CD4-positive, alpha-beta T cell treated with Interleukin-6 at 100 ng/mL for 8 hours (primary cell): ENCODE measurements at places on chromosomes 3 and 15.

- no peak for DNase-seq
These were observed 314.7 kb upstream of the ARRDC4 start for GRCh38 chr15:97645758-97646157.

DNA sequence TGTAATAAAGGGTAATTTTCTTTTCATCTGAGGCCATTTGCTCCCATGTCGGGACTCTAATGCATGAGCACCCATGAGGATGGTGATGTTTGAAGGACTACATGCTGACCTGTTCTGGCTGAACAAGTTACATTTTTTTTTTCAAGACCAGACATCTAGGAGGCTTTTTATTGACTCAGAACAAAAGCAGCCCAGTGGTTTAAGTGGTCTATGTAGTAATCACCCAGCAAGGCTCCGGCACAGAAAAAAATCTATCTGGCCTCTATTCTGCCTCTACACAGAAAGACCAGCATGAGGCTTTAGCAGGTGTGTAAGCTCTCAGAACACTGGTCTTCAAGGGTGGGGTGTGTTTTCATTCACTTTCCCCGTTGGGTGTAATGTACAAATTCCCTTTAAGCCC, 95.1 kb upstream of the ZBED2 start:
- no peak for DNase-seq

DNA sequence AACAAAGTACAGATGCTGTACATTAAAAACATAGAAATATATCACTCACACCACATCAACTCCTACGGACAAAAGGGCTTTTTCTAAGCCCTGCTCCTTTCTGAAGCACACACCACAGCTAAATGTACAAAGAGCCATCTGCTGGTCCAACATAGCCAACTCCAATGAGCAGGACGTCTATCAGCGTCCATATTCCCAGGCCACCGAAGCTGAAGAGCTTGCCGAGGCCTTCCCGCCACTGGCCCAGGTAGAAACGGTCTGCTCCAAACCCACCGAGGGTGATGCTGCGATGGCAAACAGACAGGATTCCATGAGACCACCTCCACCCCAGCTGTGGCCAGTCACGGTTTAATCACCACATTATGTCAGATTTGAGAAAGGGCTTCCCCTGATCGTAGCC, 9.8 kb downstream of the TM2D3 start:
- DNase-seq, result no peak

DNA sequence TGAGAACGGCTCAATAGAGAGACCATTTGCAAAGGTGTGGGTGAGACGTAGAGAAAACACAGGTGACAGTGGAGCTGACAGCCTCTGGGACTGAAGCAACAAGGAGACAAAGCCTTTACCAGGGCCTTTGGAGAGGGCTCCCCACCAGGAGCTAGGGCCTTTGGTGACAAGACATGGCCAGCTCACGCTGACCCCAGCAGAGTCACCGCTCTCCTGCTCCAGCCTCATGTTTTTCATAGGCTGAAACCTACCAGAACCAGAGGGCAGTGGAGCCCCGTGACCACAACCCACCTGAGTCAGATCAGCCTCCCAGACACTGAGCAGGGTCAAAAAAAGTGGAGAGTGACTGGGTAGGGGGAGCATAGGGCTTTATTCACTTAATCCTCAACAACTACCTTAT, 214.7 kb downstream of the SHQ1 start:
- no peak for DNase-seq

GRCh38 chr15:48393645-48394506, 62.6 kb downstream of the DUT start:
- no peak for DNase-seq

GRCh38 chr3:14620512-14620911, 31.1 kb upstream of the CCDC174 start:
- no peak for DNase-seq

- DNase-seq, result no peak
These were observed 222.0 kb downstream of the P3H2 start for GRCh38 chr3:189898559-189899153.

DNA sequence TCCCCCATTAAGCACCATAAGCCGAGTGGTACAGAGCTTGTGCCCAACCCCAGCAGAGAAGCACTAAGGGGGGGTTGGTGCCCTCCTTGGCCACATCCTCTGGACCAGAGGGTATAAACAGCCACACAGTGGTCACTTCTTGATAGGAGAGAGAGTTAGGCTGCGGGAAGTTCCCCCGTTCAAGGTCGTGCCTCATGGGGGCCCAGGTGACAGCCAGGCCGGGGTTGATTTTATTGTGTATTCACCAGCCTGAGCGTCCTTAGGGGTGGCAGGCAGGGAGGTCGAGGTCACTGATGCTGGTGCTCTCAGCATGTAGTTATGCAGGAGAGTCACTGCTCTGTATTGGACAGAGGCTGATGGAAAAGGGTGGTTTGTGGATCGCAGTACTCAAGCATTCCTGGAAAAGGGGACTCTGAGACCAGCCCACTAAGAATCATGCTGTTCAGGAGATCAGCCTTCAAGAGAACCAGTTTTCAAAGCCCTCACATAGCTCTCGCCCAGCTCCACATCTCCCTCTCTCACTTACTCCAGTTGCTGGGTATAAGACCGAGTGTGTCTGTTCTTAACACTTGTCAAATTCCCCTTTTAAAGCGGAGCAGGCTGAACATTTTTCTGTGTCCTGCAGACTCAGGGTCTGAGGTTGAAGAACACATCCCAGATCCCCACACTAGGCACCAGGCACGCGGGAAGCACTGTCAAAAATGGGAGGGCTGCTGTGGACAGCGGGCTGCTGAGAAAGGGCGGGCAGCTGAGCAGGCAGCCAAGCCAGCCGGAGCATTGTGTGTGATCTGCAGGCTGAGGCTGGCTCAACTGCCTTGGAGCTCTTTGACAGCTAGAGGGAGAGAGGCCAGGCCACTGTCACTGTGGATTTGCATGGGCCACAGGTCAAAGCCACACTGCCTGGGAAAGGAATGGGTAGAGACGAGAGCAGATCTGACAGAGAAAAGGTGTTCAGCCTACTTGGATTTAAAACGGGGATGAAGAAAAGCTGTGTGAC, 279.3 kb upstream of the LRRFIP2 start:
- no peak for DNase-seq

DNA sequence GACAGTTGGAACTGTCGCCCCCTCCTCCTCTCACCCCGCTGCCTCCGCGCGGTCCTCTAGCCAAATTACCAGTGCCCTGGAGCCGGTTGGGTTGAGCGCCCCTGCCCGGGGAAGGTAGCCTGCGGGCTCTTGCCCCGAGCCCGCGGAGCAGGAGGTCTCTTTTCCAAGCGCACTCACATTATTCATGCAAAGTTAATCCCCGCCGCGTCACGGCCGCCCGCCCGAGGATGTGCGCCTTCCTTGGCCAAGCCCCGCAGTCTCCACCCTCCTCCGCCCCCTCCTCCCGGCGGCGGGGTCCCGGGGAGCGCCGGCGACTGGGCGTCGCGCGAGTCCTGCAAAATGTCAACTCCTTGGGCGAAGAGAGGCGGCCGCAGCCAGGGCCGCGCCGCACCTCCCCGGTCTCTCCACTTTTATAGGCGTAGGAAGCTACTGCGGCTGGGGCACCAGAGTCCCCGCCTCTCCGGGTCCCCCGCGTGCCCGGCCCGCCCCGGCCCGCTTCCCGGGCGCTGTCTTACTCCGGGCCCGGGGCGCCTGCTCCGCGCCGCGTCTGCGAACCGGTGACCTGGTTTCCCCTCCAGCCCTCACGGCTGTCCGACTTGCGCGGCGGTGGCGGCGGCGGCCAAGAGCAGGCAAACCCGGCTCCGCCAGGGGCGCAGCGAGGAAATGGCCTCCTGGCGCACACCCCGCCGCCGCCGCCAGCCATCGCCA, at the start of gene THRB:
THRB (minus strand) TSS at position 233 of the 708 bp plus-strand sequence.
- DNase-seq, result no peak

- no peak for DNase-seq
These were observed 274.7 kb downstream of the CD47 start for GRCh38 chr3:107816107-107816506.

- DNase-seq, result no peak
These were observed 371.7 kb upstream of the CNTN6 start for GRCh38 chr3:721086-721485.

DNA sequence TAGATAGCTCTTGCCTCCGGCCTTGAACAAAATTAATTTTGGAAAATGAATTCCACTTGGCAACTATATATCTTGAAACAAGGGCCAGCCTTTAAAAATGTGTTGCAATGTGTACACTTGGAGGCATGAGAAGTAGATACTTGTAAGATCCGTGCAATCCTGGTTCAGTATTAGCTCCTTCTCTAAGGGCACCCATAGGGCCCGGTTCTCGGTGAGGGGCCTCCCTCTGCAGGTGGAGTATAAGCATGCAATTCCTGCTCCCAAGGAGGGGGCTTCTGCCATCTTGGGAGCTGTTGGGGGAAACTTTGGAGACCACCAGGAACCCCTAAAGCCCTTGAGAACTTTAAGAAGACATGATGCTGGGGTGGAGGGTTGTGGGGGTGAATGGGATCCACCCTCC, 388.7 kb upstream of the RGMA start:
- no peak for DNase-seq

- no peak for DNase-seq
These were observed 146.8 kb upstream of the FRMD4B start for GRCh38 chr3:69532547-69533224.

DNA sequence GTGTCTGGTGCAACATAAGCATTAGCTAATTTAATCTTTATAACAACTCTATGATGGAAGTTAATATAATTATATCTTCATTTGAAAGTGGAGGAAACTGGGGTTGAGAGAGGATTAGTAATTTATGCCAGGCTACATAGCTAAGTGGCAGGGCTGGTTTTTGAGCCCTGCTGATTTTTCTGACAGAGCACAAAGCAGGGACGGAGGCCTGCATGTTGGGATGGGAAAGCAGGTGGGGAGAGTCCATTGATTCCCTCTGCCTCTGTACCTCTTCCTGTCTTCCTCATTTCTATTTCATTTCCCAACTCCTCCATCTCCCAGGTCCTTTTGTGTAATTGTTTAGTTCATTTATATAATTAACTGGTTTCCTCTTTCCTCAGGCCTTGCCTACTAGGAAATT, 251.6 kb upstream of the ZPLD1 start:
- DNase-seq, result no peak

DNA sequence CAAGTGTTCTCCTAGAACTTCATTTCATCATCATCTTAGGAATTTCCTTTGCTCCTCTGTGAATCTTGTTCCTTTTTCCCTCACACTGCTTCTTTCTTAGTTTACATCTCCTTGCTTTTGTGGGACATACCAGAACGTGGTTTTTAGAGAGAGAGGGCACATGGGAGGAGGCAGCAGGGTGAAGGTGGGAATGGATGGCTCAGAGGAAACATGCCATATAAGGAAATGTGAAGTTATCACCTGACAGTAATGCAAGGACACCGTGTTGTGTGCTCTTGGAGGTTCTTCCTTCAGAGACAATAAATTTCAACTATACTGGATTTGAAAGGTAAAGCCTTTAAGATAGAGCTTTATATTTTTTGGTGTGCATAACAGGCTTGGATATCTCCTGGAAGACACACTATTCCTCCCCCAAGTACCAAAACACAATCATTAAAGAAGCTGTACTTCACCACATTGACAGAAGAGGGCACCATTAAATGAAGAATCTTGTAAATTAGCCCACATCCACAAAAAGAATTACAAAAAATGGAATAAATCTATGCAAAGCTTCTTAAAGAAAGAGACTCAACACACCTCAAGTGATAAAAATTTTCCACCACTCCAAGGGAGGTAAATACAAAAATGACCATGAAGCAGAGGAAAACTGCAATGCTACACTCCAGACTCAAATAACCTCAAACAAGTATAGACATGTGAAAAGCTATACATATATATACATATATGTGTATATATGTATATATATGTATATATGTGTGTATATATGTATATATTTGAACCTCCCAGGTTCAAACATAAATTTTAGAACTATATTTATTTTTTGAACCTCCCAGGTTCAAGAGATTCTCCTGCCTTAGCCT, 26.1 kb downstream of the RPL39L start:
- peak; percentile 32 for DNase-seq

GRCh38 chr3:72458375-72458774, 389.9 kb downstream of the SHQ1 start:
- DNase-seq, result no peak

- no peak for DNase-seq
These were observed 184.3 kb downstream of the PLCH1 start for GRCh38 chr3:155560594-155560993.

GRCh38 chr3:132629928-132630327, 29.7 kb downstream of the ACAD11 start:
- no peak for DNase-seq

DNA sequence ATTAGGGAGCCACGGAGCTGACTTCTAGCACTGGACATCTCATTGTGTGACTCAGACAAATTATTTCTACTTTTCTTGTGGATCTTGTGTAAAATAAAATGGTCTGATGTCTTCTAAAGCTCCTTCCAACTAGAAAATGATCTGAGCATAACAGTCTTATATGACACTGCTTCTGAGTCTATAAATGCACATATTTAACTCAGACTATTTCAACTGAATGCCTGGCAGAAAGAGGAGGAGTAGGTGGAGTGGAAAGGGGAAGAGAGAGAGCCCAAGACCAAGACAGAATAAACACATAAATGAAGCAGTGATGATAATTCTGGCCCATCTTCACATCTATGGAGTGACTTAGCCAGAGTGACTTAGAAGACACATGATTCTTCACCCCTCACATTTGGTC, 162.3 kb upstream of the PDZRN3 start:
- no peak for DNase-seq

DNA sequence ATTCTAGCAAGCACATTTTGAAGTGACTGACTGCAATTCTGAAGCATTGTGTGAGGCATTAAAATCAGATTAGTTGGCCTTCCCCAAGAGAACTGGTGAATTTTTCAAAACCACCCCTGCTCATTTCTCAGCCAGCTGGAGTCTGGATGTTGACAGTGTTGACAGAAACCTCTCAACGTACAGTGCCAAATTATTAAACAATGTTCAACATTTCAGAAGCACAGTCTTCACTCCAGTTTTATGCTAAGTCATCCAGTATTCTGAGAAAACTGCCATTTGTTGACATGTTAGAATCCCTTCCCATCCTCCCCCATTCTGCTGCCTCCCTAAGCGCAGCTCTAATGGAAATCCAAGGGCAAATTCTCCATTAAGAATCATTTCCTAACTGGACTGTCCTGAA, 369.3 kb upstream of the TRIM42 start:
- no peak for DNase-seq

DNA sequence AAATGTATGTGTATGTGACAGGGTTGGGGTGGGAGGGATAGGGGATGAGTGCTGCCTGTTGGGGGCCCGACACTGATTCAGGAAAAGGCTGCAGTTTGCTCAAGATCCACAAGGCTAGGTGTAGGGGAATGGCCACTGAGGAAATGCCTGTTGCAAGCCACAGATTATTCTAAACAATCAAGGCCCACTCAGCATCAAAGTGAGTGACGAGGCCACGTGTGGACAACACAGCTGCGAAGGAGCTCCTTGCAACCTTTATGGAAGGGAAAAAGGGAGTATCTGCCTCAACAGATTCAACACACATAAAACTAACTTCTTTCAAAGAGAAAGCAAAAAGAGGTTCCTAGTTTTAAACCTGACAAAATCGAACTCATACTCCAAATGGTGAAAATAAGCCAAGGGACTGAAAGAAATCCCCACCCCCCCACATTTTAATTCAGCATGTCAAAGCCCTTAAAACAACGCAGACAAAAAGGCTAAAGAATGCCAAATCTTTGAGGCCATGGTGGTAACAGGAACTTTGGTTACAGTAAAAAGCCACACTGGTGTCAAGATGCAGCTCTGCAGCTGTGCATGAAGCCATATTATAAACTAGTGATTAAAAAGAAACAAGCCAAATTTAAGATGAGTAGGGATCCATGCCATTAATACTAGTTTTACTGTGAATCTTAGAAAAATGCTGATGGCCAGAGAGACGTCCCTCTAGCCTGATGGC, 3.6 kb downstream of the POLG start:
- DNase-seq, result no peak
